ENCODE measurements at places on chromosomes 6 and 20.

DNA sequence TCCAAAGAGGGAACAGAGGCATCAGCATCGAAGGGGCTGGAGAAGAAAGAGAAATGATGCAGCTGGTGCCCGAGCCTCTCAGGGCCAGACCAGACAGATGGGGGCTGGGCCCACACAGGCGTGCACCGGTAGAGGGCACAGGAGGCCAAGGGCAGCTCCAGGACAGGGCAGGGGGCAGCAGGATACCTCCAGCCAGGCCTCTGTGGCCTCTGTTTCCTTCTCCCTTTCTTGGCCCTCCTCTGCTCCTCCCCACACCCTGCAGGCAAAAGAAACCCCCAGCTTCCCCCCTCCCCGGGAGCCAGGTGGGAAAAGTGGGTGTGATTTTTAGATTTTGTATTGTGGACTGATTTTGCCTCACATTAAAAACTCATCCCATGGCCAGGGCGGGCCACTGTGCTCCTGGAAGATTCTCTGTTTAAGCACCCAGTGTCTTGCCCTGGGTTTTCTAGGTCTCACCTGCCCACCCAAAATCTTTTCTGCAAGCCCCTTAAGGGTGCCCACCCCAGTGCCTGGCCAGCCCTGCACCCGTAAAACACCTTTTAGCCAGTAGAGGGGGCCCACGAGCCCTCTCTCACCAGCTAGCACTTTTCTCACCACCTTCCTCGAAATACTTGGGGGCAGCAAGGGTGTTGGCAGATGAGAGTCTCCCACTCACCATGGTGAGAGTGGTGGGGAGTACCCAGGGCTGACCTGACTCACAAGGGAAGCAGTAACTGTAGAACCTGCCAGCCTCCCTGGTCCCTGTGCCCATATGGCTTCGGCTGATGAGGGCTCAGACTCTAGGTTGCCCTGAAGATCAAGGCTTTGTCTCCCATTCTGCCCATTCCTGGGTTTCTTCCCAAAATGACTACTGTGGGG, 35.7 kb upstream of the ID1 start:
- DNase-seq, result no peak

DNA sequence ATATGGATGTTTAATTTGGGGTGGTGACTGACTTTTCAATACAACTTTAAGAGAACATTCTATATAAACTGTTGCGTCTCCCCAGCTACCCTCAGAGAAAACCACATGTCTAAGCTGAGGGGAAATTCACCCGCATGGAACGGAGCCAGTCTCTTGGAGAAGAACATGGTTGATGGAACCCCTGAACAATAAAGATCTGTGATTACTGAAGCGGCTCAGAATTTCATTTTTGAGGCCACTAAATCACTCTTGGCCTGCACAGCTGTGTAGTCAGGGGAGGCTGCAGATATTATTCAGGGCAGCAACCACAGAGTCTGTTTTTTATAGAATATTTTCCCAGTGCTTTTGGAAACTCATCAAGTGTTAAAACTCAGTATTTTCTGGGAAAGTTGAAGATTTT, 73.8 kb downstream of the EYA4 start:
- no peak for DNase-seq

DNA sequence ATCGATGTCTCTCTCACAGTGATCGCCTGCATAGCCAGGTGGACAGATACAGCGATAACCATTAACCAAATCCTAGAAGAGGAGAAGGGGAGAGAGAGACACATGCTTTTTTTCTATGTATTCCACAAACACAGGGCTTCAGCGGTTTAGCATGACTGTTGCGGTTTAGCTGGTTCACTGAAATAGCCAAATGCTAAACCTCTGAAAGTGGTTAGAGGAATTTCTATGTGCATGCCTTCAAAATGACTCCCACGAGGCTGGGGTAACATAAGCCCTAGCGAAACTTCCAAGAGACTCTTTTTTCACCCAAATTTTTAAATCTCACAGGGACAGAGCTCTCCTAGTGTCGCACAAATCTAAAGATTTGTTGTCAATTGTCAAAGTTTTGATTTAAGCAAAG, 25.1 kb downstream of the JAG1 start:
- no peak for DNase-seq

GRCh38 chr20:42530855-42531448, 658.8 kb downstream of the PTPRT start:
- peak; percentile 19 for DNase-seq

DNA sequence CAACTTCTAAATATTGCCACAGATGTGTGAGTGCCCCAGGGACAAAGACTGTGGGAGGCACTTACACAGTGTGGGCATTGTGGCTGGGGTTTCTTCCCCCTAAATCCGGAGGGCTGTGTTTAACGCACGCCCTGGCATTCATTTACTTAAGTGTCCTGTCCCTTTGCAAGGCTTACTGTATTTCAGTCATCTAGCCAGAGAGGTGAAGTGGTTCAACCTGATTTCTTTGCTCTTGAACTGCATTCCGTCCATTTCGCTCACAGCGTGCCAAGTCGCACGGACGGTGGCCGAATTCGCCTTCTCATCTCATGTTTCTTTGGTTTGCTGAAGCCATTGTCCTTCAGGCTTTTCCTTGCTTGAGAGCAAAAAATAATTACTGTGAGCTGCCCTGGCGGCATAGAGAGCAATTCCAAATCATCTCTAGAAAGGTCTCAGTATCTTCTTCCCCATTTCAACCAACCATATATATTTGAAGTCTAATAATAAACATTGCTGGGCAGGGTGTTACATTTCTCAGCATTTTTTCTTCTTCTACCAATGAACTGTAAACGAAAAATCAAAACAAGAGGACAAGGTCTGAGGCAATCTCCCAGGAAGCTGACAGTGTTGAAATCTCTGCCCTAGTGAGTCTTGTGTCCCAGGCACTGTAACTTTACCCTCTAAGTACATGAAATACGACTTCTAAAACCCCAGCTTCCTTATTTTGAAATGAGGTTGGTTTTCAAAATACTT, 16.9 kb downstream of the SYTL3 start:
- no peak for DNase-seq

GRCh38 chr6:157768304-157768703, 54.7 kb upstream of the SNX9 start:
- no peak for DNase-seq

- DNase-seq, result no peak
Observed at GRCh38 chr6:169155481-169155880, 98.2 kb downstream of the THBS2 start.

DNA sequence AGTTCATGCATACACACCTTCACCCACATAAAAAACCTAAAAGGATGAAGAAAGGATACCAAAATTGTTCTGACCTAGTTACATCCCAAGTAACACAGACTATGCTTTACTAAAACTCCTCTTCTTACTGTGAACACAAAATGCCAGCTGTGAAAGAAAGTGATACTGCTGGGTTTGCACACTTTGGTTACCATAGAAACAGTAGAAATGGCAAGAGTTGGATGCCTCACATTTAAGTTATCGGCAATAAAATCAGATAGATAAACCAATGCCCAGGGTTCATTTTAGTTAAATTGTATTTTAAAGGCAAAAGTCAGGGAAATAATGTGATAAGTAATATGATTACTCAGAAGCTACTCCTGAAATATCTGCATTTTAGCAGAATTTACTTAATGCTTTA, 161.9 kb downstream of the CDK19 start:
- no peak for DNase-seq

DNA sequence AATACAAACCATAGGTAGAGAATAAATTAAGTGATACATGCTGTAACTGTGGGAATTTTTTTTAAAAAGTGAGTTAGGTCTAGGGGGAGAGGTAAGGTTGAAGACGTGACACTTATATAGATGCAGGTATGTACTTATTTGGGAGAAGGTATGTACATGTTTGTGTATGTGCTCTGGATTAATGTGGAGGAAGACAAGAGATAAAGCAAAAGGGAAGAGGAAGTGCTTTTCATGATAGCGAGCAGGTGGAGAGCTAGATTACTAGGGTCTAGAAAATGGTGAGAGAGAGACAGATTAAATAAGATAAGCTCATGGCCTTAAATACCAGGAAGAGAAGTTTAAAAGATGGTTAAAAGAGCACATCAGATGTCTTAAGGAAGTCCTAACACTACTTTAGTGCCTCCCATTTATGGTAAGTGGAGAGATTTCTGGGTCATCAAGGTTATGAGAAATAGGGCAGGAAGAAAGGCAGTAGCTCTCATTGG, 92.5 kb downstream of the MAN1A1 start:
- DNase-seq, result no peak

GRCh38 chr6:7823552-7823951, 87.0 kb downstream of the TXNDC5 start:
- no peak for DNase-seq
